ENCODE measurements at places on chromosomes 11 and 22.

GRCh38 chr11:86551288-86552092 is 120.9 kb downstream of the ME3 start:
- no peak for DNase-seq

DNA sequence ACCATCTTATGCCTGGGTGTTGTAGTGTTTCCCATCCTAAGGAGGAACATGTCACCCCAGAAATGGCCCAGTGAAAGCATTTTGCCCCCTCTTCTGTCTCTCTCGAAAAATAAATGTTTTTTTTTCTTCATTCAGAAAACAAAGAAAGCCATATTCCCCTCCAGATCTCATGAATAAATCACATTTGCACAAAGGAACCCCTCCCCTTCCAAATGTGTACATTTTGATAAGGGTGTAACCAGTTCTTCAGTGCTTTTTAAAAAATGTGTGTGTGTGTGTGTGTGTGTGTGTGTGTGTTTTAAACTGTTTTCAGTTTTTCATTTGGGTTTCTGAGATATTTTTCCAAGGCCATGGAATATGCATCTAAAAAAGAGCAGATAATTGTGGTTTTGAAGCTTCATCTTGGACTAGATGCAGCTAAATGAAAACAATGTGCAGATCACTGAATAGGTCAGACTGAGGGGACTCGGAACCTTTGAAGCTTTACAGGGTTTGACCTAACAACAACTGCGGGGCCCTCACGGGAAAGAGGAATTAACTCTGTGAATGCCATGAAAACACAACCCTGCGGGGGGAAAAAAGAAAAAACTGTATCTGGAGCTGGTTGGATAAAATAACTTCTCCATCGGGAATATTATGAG is 76.4 kb downstream of the YAP1 start:
- DNase-seq, result no peak

- DNase-seq, result no peak
Measured at GRCh38 chr11:214083-214482, 6.6 kb downstream of the RIC8A start.

GRCh38 chr11:31022080-31022479 is 347.5 kb downstream of the DCDC1 start:
- no peak for DNase-seq

DNA sequence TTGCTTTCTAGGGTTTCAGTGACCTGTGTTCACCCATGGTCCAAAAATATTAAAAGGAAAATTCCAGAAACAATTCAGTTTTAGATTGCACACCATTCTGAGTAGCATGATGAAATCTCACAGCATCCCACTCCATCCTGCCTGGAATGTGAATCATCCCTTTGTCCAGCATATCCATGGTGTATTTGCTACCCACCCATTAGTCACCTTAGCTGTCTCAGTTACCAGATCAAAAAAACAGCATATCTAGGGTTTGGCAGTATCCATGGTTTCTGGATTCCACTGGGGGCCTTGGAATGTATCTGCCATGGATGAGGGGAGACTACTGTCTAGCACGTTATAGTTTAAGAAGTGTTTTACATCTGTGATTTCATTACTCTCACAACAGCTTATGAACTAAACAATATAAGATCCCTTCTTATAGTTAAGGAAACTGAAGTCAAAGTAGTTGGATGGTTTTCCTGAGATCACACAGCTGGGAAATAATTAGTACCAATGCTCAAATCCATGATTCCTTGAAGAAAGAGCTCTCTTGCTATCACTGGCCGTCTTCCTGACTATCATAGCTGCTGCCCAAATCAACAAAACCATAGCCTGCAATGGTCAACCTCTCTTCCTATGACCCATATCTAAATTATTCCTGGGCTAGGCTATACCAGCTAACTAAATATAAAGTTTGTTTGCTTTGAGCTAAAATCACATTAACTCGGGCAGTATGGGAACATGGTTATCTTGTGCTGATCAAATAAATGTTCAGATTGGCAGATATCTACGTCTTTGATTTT is 122.6 kb downstream of the MICAL2 start:
- DNase-seq, result no peak

GRCh38 chr11:61098778-61099177 is 3.5 kb upstream of the CD5 start:
- DNase-seq, result no peak

DNA sequence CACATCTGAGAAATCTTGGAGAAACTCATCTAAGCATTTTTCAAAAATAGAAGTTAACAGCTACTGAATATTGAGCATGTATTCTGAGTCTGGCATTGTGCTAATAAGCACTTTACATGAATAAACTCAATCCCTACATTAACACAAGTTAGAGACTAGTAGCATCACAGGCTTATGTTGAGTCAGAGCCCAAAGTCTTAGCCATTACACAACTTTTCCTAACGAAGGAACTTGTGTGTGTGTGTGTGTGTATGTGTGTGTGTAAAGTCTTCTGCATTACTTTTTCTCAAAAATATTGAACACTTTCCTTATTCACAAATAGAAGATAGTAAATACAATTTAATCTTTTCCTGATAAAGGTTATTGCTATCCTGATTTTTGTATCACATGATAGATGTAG is 8.7 kb upstream of the CLPB start:
- no peak for DNase-seq

DNA sequence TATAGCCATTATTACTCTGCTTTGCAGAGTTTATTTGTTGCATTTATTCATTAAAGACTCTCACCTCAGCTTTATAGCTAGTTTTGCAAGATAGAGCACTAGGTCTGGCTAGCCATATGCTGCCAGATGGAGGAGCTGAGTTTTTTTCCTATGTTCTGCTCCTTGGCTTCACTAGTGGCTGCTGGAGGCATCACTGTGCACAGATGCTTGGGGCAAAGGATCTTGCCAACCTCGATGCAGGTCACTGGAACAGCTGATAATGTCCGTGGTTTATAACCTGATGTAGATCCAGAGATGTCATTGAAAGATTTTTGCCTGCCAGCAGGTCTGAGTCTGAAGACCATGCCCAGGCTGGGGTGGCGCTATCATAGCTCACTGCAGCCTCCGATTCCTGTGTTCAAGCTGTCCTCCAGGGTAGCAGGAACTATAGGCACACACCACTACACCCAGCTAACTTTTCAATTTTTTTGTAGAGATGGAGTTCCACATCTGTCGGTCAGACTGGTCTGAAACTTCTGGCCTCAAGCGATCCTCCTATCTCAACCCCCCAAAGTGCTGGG is 63.2 kb downstream of the PACS1 start:
- DNase-seq, result no peak

- no peak for DNase-seq
Measured at GRCh38 chr22:22060200-22061084, 77.9 kb upstream of the TOP3B start.
